ENCODE measurements at places on chromosomes 5 and 9.
A peak's percentile ranks its signal among the peaks of the same experiment; 100 is the strongest.

DNA sequence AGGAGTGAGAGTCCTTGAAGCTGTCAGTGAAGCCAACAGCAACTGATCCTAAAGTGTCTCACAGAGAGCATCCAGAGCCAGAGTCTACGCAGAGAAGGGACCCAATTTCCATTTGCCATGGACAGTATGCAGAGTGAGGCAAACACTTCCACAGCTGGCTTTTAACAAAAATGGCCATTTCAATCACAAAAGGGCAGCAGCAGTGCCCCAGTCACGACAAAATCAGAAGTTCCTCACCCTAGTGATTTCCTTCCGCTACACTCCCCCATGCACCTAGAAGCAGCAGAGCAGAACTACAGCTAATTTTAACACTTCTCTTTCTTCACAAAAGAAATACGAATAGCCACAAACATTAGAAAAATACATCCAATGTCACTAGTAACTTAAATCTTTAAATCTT is 27.9 kb downstream of the FBXW11 start:
- DNase-seq: no peak

DNA sequence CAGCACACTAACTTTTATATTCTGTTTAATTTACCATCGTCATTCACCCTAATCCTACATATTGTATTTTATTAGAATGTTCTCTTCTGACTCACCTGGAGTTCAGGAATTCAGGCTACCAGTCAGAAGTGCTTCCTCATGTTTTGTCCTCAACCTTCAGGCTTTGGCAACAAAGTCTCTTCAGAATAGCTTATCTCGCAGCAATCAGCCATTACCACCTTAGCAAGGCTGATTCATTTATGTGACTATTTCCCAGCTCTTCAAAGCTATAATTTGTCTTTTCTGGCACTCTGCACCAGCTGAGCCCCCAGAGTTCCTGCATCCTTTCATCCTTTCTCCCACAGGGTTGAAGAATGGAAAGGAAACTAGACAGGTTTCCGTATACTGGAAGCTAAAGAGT is 365.5 kb upstream of the CDH18 start:
- DNase-seq: no peak

- DNase-seq: no peak
Measured at GRCh38 chr9:75657015-75657414, 233.5 kb upstream of the PCSK5 start.

GRCh38 chr5:173028811-173029327 is 27.3 kb upstream of the CREBRF start:
- no peak for DNase-seq

- no peak for DNase-seq
Measured at GRCh38 chr5:5794118-5794560, 371.7 kb downstream of the ICE1 start.

DNA sequence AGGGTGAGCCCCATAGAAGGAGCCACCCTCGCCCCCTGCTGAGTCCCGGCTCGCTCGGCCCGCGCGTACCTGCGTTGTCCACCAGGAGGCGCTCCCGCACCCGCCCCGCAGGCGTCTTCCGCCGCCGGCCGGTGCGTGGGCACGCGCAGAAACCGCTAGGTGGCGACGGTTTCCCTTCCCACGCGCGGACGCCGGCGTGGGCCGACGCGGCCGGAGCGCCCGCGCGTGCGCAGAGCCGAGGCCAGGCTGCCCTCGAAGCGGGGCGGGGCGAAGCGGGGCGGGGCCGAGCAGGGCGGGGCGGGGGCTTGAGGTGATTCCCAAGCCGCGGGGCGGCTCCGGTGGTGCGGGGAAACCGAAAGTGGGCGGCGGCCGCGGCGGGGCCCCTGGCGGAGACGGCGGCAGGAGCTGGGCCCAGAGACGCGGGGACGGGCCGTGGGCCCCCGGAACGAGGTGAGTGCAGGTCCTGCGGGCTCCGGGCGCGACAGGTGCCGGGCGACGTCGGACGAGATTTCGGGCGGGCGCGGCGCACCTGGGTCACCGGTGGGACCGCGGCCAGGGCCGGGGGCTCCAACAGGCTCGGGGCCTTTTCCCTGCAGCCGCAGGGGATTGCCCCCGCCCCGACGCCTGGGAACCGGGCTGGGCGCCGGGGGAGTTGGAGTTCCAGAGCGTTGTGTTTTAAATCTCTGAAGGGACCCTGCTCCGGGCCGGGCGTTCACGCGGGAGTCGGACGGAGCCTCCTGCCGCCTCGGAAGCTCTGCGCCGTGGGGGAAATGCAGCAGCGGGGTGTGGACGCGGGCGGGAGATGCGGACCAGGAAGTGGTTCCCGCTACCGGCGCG is at the start of gene TDRD7:
TSS of gene TDRD7 (plus strand) at position 308 of the 837 bp plus-strand sequence. CDS start 16,370 bp downstream, outside the sequence.
- DNase-seq: peak; percentile 72

Data from WTC11 (cell line).